ENCODE measurements at places on chromosomes 16 and 17.

- peak; percentile 63 for DNase-seq
Measured at GRCh38 chr16:47142821-47143676, 696 bp downstream of the NETO2 start.

- no peak for DNase-seq
Measured at GRCh38 chr17:80608326-80608725, 63.7 kb downstream of the RPTOR start.

DNA sequence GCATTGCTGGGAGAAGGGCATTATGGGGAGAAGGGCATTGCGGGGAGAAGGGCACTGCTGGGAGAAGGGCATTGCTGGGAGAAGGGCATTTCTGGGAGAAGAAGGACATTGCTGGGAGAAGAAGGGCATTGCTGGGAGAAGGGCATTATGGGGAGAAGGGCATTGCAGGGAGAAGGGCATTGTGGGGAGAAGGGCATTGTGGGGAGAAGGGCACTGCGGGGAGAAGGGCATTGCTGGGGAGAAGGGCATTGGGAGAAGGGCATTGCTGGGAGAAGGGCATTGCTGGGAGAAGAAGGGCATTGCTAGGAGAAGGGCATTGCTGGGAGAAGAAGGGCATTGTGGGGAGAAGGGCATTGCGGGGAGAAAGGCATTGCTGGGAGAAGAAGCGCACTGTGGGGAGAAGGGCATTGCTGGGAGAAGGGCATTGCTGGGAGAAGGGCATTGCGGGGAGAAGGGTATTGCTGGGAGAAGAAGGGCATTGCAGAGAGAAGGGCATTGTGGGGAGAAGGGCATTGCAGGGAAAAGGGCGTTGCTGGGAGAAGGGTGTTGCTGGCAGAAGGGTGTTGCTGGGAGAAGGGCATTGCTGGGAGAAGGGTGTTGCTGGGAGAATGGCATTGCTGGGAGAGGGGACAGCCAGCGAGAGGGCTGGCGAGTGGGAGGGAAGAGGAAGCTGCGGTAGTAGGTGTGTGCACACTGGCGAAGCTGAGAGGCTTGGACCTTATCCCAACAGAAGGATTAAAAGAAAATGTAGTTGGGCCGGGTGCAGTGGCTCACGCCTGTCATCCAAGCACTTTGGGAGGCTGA lies 4.6 kb upstream of the PYDC1 start:
- no peak for DNase-seq

DNA sequence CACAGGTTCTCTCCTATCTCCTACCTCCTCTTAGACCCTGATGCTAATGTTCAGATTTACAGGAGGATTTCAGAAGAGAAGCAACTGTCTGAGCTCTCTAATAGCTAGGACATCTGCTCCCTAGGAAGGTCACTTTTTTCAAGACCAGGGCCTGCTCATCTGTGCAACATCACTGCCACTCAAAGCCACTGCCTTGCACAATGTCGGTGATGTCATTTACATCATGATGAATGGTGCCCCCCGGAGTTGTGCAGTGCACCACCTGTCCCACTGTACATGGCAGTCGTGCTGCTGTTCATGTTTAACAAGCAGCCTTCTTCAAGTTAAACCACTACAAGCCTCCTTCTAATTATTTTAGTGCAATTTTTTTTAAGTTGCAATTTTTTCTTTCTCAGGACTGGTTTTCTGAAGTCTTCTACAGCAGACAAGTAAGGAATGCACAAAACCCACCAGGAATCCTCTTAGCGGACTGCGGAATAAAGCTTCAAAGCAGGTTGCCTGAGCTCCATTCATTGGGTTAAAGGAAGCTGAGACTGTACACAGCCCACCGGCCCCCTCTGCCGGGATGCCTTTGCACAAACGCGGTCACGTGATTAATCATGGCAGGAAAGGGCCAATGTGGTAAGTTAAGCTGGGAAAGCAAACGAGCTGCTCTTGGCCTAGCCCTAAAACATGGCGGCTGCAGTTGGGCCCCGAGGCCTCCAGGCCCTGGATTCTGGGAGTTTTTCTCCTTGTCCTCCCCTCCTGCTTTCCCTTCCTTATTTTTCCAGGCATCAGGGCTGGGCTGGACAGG lies 74.1 kb downstream of the MYH11 start:
- DNase-seq = no peak

DNA sequence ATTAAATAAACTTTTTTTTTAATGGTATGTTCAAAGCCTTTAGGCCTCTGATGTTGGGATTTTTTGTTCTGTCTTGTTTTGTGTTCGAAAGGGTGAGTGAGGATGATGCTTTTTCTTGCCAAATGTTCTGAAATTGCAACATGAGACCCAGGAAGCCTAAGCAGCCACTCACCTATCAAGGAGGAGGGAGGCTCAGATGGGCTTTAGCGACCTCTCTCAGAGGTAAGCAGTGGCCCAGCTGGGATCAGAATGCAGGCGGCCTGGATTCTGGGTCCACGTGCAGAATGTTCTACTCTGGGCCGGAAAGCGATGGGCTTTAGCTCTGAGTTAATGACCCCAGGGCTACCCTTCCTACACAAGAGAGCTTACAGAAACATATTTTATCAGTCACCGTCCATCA lies 386.6 kb downstream of the SOX9 start:
- no peak for DNase-seq

DNA sequence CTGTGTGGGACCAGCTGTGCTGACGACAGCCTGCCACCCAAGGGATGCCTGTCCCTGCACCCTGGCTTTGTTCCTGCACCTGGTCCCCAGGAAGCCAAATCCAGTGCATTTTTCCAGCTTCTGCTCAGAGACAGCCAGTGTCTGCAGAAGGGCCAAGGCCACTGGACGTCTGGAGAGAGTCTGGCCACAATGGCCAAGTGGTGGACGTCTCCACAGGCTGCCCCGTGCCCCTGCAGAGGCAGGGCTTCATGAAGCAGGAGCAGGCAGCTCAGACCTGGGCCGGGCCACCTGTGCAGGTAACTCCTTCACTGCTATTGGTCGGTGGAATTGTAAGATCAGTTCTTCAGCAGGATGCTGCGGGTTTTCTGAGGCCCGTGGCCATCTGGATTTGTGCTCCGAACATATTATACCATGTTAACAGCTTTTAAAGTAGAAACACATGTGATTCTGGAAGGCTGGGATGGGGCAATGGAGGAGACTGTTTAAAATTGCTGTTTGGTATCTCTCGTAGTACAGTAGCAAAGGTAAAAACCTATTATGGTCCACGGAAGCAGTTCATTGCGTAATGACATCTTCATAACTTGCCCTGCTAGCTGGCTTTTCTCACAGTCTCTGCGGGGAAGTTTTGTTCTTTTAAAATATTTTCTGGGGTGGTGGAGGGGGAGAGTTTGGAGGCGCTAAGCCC lies 185.3 kb downstream of the CCDC182 start:
- DNase-seq = no peak

- DNase-seq = no peak
Measured at GRCh38 chr17:82736511-82737185, 1.2 kb downstream of the FN3K start.

- no peak for DNase-seq
Measured at GRCh38 chr16:46884513-46885293, 541 bp downstream of the GPT2 start.

DNA sequence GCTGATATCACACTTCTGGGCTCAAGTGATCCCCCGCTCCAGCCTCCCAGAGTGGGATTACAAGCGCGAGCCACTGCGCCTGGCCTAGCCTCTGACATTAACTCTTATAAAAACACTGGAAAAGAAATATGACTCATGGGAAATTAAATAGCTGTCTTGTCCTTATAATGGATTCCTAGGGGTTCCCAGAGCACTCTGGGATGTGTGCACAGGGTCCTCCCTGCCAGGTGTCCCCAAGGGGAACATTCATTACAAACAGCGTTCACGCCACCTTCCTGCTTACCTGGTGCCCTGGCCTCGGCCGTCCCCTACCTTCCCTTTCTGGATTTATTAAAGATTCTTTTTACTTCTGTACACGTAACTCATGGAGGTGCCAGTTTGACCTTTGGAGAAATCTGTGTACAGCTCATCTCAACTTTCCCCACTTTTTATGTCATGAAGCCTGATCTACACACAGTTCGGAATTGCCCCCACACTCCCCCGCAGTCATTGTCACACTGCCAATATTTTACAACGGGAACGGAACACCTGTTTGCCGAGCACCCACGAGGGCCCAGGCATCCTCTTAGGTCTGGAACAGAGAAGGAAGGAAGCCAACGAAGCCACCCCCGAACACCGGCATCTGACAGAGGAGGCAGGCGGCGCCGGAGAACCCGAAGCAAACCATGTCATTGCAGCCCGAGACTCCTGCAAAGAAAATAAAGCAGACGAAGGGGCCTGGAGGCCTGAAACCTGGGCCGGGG lies 39.7 kb upstream of the MEAK7 start:
- peak; percentile 36 for DNase-seq

DNA sequence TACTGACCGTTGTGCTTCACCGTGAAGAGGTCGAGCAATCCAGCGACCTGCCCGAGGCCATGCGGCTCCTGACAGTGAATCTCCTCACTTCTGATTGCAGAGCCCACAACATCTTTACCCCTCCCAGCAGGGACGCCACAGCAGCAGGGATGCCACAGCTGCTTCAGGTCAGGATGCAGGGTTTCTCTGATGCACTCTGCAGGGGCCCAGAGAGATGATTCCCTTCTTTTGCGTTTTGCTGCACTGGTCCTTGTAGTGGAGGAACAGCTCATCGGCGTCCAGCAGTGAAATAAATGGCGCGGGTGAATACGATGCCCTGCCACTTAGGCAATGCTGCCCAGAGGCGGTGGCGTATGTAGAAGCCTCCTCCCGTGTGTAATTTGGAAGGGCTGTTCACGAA lies 5.6 kb downstream of the KIAA0513 start:
- DNase-seq = no peak

DNA sequence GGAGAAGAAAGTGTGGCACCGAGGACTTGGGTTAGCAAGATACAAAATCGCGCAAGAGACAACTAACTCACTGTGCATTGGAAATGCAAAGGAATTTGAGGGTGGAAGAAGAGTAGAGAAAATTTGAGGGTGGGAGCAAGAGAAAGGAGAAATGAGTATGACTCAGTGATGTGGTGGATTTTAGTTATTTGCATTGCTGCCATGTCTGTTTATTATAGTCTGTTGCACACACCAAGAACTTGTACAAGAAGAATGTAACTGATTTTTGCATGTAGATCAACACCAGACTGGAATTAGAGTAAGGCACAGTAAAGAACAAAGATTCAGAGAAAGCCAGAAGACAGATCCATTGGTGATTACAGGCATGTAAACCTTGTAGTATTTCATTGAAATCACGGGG lies 71.6 kb upstream of the SMIM36 start:
- no peak for DNase-seq

- peak; percentile 71 for DNase-seq
Measured at GRCh38 chr17:51718983-51719382, 439.5 kb downstream of the CA10 start.

All from tongue (tissue), 3 donors.